Stimulated activated CD8-positive, alpha-beta memory T cell treated with anti-CD3 and anti-CD28 coated beads, Interleukin-7, amount 100 ng/mL, for 24 hours (primary cell): ENCODE measurements at places on chromosomes 1 and 21.

GRCh38 chr1:116820369-116820768 is 66.1 kb downstream of the CD2 start:
- no peak for DNase-seq

DNA sequence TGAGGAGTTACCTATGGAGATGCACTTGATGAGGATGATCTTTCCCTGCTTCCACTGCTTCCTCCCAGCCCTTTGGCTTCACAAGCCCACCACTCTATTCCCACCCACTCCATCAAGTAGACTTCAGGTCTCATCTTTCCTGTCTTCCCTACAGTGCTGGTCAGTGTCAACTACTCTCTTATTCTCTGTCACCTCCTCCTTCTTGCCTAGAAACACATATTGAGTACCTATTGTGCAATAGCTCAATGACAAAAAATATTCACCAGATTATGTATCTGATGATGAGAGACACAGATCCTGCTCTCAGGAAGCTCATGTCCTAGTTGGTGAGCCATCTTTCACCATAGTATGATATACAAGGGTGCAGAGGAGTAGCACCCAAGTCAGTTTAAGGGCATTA is 82.2 kb upstream of the NFASC start:
- DNase-seq = no peak

- DNase-seq = no peak
Observed at GRCh38 chr1:171817511-171818265, 23.6 kb upstream of the DNM3 start.

DNA sequence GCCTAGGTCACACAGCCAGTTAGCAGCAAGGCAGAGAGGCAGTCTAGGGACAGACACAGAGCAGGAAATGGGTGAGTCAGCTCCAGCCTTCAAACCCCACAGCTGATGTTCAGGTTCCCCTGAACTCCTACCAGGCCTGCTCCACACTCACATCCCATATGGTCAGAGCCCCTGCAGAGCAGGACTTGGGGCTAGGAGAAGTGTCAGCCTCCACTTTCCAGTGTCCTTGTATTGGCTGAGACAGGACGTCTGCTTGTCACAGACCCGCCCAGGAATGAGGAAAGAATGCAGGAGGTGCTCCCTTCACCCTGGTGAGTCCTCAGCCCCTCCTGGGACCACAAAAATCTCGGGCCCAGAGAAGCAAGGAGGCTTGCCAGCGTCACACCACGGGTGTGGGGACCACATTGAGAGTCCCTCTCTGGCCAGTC is 92.5 kb downstream of the LACTBL1 start:
- no peak for DNase-seq

DNA sequence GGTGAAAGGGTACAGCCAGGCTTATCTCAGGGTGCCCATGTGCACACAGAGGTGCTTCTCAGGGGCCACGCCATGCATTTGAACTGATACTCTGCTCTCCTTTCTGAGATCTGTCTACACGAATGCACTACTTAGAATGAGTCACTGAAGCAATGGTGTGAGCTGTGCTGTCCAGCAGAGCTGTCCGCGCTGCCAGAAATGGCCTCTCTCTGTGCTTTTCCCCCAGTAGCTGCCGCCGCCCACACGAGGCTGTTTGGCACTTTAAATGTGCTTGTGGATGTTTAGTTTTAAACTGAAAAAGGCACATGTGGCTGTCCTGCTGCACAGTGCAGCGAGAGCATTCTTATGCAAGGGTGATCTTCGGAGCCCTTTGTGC is 87.1 kb upstream of the COL6A1 start:
- DNase-seq = no peak

GRCh38 chr1:229298887-229299503 is 28.1 kb downstream of the RAB4A start:
- no peak for DNase-seq

DNA sequence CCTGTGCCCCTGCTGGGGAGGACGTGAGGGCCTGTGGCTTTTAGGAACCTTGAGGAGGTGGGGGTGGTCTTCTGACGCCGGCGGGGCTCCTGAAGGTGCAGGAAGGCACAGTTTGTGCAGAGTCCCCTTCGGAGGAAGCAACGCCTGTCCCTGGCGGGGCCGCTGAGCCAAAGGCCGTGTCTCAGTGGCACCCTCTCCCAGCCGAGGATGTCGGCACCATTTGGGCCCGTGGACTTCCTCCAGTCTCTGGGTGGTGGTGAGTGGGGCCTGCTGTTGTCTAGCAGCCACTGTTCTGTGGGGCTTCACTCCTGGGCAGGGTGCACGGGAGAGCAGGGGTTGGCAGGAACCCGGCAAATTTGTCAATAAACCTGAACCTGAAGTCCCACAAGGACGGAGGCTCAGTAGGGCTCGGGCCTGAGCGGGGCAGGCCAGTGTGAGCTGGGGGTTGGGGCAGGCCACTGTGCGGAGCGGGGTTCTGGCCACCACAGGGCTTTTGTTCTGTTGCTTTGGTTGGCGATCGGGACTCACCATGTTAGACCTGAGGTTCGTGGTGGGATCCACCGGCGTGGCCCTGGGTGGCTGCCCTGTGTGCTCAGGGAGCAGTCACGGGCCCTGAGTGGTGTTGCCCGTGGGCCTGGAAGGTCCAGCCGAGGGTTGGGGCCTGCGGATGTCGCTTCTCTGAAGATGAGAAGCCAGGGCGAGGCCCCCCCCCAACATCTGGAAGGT is 64.8 kb downstream of the SKI start:
- no peak for DNase-seq

DNA sequence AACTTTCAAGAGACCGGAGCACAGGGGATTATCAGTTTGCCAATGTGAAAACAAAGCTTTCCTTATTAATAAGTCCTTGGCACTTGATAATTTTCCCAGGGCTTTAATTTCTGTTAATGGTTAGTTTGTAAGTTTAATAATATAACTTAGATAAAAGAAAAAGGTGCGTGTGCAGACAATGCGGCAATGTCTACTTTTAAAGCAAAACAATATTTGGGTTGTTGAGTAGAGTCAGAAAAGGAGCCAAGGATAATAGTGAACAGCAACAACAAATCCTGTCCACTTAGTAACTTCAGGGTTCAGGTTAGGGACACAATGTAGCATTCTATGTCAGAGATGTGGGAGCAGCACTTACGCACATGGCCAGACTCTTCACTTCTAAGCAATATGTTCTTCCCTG is 469.6 kb upstream of the NFIA start:
- no peak for DNase-seq

GRCh38 chr1:25247829-25248754 is 838 bp upstream of the RSRP1 start:
- no peak for DNase-seq

GRCh38 chr1:117600325-117600943 is 5.4 kb upstream of the TENT5C start:
- DNase-seq = no peak

DNA sequence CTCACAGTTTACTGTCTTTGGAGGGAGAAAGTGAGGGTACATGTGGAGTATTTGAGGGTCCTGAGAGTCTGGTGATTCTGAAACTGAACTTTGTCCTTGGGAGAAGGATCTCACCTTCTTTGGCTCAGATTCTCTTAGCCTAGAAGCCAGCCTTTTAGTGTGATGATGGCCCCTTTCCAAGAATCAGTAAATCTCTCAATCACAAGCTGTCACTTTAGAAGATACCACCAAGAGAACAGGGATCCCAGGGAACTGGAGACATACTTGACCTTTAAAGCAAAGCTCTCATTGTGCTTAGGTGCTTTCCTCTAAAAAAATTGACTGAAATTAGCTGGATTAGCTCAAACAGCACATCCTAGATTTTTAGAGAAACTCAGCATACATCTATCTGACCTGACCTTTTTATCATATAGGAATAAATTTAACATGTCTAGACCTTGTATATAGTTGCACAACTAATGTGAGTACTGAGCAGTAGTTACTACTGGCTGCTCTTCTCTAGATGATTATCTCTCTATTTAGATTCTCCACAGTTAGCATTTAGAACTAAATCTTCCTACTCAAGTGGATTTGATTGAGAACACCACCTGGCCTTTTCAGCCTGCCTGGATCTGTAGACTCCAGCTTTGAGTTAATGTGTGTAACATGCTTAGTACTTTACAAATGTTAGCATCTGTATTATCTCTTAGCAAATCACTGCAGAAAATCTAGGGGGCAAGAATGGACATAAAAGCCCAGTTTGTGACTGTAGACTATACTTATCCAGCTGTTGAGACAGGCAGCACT is 157.7 kb downstream of the MAST2 start:
- no peak for DNase-seq

DNA sequence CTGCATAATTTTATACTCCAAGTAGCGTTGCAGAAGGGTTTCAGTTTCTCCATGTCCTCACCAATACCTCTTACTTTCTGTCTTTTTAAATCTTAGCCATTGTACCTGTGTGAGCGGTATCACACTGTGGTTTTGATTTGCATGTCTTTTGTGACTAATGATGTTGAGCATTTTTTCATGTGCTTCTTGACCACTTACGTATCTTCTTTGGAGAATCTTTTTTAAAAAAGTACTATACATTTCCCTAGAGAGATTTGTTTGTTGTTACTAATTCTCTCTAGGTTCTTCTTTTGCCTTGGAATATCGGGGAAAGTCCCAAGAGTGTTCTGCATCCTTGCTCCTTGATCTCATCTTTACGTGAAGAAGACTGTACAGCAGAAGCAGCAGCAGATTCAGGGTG is 81.8 kb upstream of the WARS2 start:
- no peak for DNase-seq

DNA sequence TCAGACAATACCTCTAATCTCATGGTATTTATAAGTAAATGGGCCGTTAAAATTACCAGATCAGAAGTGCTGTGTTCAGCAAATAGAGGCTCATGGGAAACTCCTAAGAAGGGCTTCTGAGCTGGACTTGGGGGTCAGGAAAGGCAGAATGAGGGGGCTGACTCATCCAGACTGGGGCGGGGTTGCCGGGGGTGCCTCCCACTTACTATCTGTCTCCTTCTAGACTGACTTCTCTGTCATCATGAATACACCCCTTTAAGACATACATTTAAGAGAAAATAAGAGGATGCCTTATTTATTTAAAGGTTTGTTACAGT is 96.0 kb upstream of the ERRFI1 start:
- DNase-seq = no peak

- no peak for DNase-seq
Observed at GRCh38 chr1:208431721-208432120, 187.5 kb upstream of the PLXNA2 start.
